ENCODE measurements at places on chromosomes 1 and 21.

DNA sequence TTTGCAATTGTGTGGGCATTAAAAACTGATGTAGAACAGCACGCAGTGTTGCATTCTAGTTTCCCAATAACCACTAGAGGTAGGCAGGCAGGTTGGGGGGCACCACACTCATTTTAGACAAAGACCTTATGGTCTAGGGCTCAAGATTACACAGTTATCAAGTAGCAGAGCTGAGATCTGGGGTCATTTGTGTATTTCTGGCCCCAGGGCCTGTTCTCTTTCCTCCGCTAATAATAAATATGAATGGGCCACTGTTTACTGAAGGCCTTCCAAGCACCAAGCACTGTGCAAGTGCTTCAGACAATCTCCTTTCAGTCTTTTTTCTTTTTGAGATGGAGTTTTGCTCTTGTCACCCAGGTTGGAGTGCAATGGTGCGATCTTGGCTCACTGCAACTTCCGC, 23.9 kb downstream of the LDLRAD2 start:
- no peak for DNase-seq

DNA sequence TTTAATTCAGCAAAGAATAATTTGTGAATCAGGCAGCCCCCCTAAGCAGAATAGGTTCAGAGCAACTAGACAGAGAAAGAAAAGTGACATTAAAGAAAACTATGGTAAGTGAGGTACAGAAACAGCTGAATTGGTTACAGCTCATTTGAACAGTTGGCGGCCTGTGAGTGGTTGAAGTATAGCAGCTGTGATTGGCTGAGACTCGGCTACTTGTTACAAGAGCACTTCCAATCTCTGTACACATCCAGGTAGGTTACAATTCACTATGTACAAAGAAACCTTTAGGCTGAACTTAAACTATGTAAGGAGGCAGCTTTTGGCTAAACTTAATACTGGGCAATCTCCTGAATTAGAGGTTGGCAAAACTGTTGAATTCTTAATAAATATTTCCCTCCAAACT, 171.1 kb upstream of the LHX8 start:
- no peak for DNase-seq

GRCh38 chr1:228204958-228205357, 2.9 kb upstream of the OBSCN start:
- no peak for DNase-seq

DNA sequence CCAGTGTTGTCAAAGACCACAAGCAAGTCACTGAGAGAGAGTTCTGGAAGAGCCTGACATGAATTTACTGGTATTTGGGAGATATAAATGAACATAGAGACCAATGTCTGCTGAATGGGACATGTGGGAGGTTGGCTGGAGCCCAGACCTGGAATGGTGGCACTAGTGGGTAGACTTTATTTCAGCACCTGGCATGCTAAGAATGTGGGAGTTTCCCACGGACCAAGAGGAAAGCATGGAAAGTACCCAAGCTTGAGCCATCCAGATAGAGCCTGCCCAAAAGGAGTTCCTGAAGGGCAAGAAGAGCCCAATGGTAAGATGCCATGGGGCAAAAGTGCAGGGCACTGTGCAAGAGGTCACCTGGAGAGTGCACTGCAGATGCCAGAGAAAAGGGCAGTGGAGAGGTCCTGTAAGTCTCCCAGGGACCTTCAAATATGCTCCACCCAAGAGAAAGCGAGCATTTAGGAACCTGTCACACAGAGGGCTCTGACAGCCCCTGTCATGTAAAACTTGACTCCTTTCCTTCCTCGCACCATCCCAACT, 8.1 kb upstream of the ZNF687 start:
- no peak for DNase-seq
